ENCODE measurements at places on chromosomes 2 and 18. TPM values are rescaled to one million over a fixed set of nuclear protein-coding genes. Genes with fewer than 3 reads are reported as not detected.

DNA sequence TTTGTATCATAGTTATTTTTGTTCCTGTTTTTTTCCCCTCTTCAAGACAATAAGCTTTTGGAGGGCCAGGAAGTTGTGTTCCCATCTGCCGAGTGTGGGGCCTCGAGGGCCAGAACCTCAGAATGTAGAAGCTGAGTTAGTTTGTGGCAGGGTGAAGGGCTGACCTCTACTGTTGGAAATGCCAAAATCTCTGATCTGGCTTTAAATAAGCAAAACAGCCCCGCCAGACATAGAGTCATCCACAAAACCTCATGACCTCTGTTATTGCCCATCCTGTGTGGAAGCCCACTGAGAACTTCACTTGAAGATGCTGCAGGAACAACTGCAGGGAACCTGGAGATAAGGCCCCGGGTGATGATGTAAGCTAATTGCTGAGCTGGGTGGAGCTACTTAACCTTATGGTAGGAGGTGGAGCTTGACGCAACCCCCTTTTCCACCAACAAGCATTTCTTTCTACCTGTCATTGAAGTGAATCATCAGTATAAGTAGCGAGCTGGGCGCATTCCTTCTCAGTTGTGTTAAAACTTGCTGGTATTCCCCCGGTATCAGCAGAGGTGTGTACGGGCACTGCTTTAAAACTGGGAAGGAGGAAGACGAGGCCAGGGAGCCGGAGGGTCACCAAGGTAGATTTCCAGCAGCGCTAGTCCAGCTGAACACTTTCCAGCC lies 177.2 kb downstream of the NEDD4L start:
- H3K36me3 ChIP-seq: no peaks in the 10 kb centered on the region
- DNase-seq: no peak
- no peak overlapping the region for H3K27ac ChIP-seq
- H3K4me1 ChIP-seq: peaks cover 40% of the 10 kb centered on the region
- H3K27me3 ChIP-seq: no peaks in the 10 kb centered on the region

DNA sequence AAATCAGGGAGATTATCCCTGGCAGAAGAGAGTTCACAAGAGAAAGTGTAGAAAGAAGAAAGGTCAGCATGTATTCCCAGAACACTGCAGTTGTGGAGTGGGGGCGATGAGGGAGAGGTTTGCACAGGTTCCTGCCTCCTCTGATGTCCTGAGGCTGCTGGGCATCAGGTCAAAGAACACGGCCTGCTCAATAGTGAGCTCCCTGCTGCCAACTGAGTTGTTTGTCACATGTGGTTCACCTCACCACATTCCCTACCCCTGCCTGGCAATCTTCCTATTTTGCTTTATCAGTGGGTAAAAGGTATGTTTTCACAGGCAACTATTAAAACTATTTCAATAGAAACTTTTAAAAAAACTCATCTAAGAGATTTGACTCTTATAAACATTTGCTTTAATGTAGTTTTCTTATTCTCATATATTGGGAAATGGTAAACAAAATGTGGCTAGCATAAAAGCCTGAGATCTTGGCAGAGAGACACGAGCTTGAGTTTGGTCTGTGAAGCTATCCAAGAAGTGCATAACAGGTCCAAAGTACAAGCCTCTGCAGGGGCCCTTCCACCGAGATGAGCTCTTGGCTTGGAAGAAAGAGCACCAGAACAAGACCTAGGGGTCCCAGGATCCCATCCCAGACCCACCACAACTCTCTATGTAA lies 123.9 kb upstream of the SRD5A2 start:
- no peaks in the 10 kb centered on the region for H3K4me1 ChIP-seq
- no peak overlapping the region for H3K27ac ChIP-seq
- H3K4me3 ChIP-seq: no peak overlapping the region
- H3K36me3 ChIP-seq: no peaks in the 10 kb centered on the region
- H3K27me3 ChIP-seq: no peaks in the 10 kb centered on the region

DNA sequence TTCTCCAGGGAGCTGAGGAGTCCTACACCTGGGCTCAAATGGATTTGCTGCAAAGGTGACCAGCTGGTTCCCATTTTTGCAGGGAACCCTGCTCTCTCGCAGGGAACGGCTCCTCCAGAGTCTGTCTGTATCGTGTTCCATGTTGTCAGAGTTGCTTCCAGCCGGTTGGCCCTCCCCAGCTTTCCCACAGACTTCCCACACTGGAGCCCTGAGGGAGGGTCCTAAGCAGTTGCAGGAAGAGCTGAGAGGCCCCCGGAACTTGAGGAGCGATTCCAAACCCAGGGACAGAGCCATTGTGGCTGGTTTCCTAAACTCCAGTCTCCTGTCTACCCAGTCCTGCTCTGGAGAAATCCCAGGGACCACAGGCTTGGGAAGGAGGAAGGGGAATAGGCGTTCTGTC lies 121.7 kb upstream of the PPP1CB start:
- H3K27ac ChIP-seq: peak overlapping the region; percentile 36
- H3K27me3 ChIP-seq: no peaks in the 10 kb centered on the region
- H3K36me3 ChIP-seq: no peaks in the 10 kb centered on the region
- DNase-seq: no peak

- H3K4me1 ChIP-seq: no peaks in the 10 kb centered on the region
- no peaks in the 10 kb centered on the region for H3K36me3 ChIP-seq
- no peak for DNase-seq
- H3K4me3 ChIP-seq: no peak overlapping the region
- peaks cover 15% of the 10 kb centered on the region for H3K27me3 ChIP-seq
Measured at GRCh38 chr2:529424-529823, 147.8 kb downstream of the TMEM18 start.

- H3K4me1 ChIP-seq: no peaks in the 10 kb centered on the region
- H3K36me3 ChIP-seq: no peaks in the 10 kb centered on the region
- no peak overlapping the region for H3K4me3 ChIP-seq
- H3K27ac ChIP-seq: no peak overlapping the region
Measured at GRCh38 chr2:19109518-19109917, 248.9 kb downstream of the OSR1 start.

DNA sequence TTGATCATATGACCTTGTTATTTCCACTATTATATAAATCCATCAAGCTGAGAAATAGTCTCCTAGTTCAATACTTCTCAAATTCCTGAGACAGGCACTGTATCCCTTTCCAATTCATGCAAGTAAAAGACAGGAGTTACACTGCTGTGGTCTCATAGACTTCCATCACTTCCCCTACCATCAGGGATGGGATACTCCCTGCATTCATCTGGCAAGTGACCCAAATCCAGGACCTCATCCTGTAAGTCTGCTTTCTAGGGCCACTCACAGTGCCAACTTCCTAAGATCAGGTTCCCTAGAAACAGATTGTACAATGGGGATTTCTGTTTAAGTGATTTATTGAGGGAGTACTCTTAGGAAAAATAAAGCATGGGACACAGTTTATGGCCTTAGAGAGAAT lies 424.0 kb upstream of the CDH7 start:
- H3K4me3 ChIP-seq: no peak overlapping the region
- no peaks in the 10 kb centered on the region for H3K36me3 ChIP-seq
- H3K27me3 ChIP-seq: no peaks in the 10 kb centered on the region
- H3K4me1 ChIP-seq: no peaks in the 10 kb centered on the region
- no peak for DNase-seq

DNA sequence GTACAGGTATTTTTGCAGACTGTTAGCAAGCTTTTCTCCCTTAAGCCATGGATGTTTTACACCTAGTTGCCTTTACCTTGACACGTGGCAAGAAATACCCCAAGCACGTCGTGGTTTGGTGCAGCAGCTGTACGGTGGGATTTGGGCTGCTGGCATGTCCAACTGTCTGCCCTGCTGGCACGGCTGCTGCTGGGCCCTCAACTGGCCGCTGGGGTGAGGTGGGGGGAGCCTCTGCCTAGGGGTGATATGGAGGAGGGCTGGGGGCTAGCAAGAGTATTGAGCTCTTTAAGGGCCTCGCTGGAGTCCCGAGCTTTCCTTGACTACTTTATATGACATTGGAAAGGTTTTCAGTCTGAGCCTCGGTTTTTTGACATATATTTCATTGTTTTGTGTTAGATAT lies 41.6 kb downstream of the LPIN1 start:
- H3K27ac ChIP-seq: no peak overlapping the region
- H3K4me3 ChIP-seq: no peak overlapping the region
- no peaks in the 10 kb centered on the region for H3K27me3 ChIP-seq
- no peak for DNase-seq
- peaks cover 98% of the 10 kb centered on the region for H3K36me3 ChIP-seq

GRCh38 chr2:25446122-25446521 lies 104.4 kb upstream of the DNMT3A start:
- H3K4me3 ChIP-seq: no peak overlapping the region
- H3K27me3 ChIP-seq: no peaks in the 10 kb centered on the region
- H3K36me3 ChIP-seq: peaks cover 6% of the 10 kb centered on the region
- no peak overlapping the region for H3K27ac ChIP-seq
- H3K4me1 ChIP-seq: no peaks in the 10 kb centered on the region

DNA sequence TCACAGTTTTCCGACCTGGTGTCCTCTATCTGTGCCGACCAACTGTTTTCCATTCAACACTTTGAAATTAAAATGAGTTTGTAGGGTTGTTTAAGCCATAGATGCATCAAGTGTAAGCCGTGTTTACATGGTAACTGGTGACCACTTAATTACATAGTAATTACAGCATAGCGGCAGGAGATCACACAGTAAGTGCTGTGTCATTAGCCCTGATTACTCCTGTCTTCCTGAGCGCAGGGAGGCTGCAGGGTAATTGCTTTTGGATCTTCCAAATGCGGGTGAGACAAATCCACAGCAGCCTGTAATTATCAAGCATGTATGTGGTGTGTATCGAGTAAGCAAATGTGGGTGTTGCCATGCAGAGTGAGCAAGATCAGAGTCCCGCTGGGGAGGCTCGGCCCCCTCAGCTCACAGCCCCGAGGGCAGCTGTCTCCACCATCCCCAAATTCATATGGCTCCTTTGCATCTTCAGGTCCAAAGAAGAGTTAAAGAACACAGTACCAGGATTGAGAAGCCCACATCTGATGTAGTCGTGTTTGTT lies 71.5 kb upstream of the HDAC4 start:
- DNase-seq: no peak
- H3K36me3 ChIP-seq: no peaks in the 10 kb centered on the region
- no peak overlapping the region for H3K27ac ChIP-seq
- H3K4me3 ChIP-seq: no peak overlapping the region

DNA sequence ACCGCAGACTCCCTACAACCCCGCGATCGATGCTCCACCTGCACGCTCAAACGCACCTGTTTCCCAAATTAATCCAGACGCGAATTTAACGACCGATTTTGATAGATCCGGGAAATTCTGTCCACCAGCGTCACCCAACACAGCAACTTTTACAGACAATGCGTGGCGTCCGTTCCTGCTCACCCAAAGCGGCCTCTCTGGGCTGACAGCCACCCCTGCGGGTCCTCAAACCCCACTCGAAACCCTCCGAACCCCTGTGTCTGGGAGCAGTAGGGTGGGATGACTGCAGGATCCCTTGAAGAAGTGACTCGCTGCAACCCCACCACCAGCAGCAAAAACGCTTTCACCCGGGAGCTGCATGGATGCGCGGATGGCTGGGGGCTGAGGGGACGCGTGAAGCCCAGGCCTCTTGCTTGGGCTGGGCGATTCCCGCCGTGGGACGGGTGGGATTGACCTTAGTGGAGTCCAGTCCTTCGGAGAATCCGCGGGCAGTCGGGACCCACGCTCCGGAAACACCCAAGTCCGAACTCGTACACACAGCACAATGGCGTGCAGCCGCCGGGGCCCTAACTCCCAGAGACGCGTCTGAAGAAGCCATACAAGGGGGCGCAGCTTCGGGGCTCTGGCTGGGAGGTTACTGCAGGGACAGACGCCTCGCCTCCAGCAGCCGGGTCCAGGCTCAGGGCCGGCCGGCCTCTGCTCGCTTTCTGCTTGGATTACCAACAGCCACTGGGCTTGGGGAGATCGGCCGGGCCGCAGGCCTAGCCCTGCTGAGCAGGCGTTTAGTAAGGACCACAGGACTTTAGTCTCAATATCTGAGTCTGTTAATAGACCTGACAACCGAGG lies 31.1 kb upstream of the ATP6V1B1 start:
- H3K4me3 ChIP-seq: no peak overlapping the region
- no peak for DNase-seq
- no peaks in the 10 kb centered on the region for H3K36me3 ChIP-seq

DNA sequence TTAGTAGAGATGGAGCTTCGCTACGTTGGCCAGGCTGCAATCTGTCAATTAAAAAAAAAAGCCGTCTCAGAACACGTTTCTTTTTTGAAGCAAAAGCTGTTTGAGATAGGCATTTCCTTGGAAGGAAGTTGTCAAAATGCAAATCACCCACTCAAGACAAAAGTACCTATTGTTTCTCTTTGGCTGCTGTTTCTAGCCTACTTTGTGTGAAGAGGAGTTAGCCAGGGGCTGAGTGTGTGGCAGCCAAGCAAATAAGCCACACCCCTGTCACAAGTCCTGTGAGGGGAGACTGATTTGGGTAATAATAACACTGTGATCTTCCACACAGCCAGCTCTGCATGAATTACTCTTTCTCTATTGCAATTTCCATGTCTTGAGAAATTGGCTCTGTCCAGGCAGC lies 47.4 kb upstream of the CDCA7 start:
- H3K4me3 ChIP-seq: no peak overlapping the region
- no peak for DNase-seq
- no peaks in the 10 kb centered on the region for H3K36me3 ChIP-seq
- H3K4me1 ChIP-seq: no peaks in the 10 kb centered on the region
- H3K27ac ChIP-seq: no peak overlapping the region
- no peaks in the 10 kb centered on the region for H3K27me3 ChIP-seq

GRCh38 chr2:219782737-219783348 lies 155.4 kb downstream of the SLC4A3 start:
- no peaks in the 10 kb centered on the region for H3K36me3 ChIP-seq
- H3K27me3 ChIP-seq: no peaks in the 10 kb centered on the region

DNA sequence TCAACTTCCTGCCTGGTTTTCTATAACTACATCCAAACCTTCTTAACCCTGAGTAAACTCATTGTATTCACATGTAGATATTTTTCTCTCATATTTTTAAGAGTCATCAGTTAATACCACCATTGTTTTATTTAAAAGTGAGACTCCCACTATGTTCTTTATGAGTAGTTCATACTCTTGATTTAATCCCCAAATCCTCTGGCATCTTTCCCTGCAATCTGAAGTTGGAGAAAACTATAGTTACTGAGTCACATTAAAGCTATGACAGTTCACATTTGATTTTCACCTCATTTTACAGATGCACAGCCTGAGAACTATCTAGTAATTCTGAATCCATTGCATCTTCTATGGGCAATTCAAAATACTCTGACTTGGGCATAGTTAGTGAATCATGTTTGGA lies 1358.7 kb upstream of the NRXN1 start:
- no peak overlapping the region for H3K4me3 ChIP-seq
- no peak for DNase-seq
- H3K27ac ChIP-seq: no peak overlapping the region
- H3K27me3 ChIP-seq: no peaks in the 10 kb centered on the region
- H3K4me1 ChIP-seq: no peaks in the 10 kb centered on the region
- no peaks in the 10 kb centered on the region for H3K36me3 ChIP-seq

- peaks cover 25% of the 10 kb centered on the region for H3K36me3 ChIP-seq
- H3K4me1 ChIP-seq: peaks cover 11% of the 10 kb centered on the region
- H3K27ac ChIP-seq: no peak overlapping the region
- no peak overlapping the region for H3K4me3 ChIP-seq
- H3K27me3 ChIP-seq: no peaks in the 10 kb centered on the region
Measured at GRCh38 chr2:203484266-203485112, 50.6 kb downstream of the RAPH1 start.

Gene CLEC4F
- not detected for total RNA-seq

Gene CCDC68
- 5.1 TPM for total RNA-seq

Gene CNDP1
- not detected for total RNA-seq

Gene OTX1
- total RNA-seq: not detected

Gene CYP27A1
- total RNA-seq: 6.7 TPM

Measured in left ventricle myocardium inferior (tissue), 1 donor.